Iris pigment epithelial cell (primary cell): ENCODE measurements at places on chromosomes 7 and 10.

- no peak for DNase-seq
Observed at GRCh38 chr7:11642841-11643240, 189.2 kb downstream of the THSD7A start.

DNA sequence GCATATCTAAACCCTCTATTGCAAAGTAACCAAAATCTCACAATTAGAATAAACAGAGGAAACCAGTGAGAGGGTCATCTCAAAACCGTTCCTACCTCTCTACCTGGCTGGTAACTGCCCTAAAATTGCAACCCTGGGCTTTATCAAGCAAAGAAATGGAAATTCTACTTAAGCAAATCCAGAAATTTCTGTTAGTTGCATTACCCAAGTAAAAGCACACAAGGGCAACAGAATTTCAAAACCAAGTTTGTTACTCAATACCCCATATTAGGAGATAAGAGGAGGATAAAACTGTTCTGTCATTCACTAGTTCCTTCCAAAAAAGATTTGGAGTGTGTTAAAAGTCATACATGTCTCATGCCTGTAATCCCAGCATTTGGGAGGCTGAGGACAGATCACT is 195.3 kb downstream of the FAM107B start:
- peak; percentile 59 for DNase-seq

GRCh38 chr10:44071479-44071878 is 313.4 kb downstream of the CXCL12 start:
- DNase-seq = no peak

DNA sequence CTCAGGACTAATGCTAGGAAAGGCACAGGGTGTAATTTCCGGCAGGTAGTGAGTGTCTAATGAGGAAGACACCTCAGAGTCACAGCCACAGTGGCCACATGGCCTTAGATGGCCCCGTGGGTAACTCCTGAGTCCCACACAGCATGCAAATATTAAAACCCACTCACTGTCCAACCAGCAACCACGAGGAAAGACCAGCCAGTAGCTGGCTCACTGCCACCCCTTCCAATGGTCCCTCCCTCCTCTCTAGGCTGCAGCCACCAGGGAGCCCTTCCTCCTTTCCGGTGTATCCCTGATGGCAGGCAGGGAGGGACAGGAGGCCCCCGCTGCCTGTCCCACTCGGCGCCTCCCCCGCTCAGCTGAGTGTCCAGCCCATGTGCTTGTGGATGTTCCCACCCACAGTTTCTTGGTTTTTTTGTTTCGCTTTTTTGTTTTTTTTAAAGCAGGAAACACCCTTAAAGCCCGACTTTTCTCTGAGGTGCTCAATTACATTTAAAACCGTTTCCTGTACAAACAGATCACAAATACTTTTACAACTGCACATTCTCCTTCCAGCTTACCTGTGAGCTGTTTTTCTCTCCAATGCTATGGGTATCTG is 9.2 kb downstream of the BNIP3 start:
- DNase-seq = peak; percentile 44

DNA sequence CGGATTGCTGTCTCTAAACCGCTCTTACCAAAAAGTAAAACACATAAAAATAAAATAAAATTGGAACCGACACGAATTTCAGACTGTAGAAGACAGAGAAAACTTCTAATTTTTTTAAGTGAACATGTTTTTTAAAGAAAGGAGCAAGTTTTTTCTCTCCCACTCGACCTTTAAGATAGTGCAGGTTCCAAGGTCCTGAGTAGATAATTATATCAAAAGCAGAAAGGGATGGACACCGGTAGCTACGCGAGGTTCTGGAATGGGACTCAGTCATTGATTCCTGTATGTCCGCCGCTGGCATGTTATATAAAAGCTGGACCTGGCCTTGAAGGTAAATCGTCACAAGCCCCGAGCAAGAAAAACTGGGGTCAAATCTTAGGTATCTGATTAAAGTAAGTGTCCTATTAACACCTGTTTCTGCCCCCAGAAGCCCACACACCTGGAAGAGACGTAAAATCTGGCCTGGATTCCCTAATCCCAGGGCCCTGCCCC is 462 bp upstream of the CISD1 start:
- DNase-seq = no peak

DNA sequence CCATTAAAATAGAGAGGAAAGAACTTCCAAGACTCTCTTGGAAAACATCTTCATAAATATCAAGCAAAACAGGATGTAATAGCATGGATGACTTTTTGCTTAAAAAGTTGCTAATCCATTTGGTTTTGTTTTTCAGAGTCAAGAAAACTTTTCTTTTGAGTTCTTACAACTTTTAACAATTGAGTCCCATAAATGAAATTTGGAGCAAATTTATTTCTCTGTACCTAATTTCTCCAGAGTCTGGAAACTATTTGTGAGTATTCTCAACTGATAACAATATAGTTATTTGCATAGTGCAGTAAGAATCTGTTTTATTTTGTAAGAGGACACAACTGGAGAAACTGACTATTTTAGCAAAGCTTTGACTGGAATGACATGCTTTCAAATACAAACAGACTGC is 606.3 kb upstream of the IGFBP3 start:
- no peak for DNase-seq

- DNase-seq = no peak
Observed at GRCh38 chr10:101319241-101319915, 34.6 kb upstream of the BTRC start.

- peak; percentile 37 for DNase-seq
Observed at GRCh38 chr10:71854031-71854430, 3.0 kb upstream of the PSAP start.

- no peak for DNase-seq
Observed at GRCh38 chr7:105408791-105409410, 20.2 kb upstream of the SRPK2 start.

GRCh38 chr7:115410434-115410820 is 488.5 kb downstream of the MDFIC start:
- DNase-seq = no peak

GRCh38 chr7:138590154-138590553 is 111.0 kb downstream of the SVOPL start:
- DNase-seq = no peak

GRCh38 chr7:128827248-128827958 is 2.8 kb upstream of the FLNC start:
- DNase-seq = peak; percentile 82

- no peak for DNase-seq
Observed at GRCh38 chr10:1241322-1241890, 185.2 kb downstream of the WDR37 start.

GRCh38 chr10:62818426-62819011 is 2.4 kb upstream of the EGR2 start:
- DNase-seq = no peak
